ENCODE measurements at places on chromosomes 2 and 18.
A peak's percentile ranks its signal among the peaks of the same experiment; 100 is the strongest.

GRCh38 chr2:227703280-227703732 lies 14.5 kb downstream of the SLC19A3 start:
- DNase-seq, result no peak

GRCh38 chr2:95276888-95277245 lies 2.6 kb downstream of the PROM2 start:
- DNase-seq, result peak; percentile 3

DNA sequence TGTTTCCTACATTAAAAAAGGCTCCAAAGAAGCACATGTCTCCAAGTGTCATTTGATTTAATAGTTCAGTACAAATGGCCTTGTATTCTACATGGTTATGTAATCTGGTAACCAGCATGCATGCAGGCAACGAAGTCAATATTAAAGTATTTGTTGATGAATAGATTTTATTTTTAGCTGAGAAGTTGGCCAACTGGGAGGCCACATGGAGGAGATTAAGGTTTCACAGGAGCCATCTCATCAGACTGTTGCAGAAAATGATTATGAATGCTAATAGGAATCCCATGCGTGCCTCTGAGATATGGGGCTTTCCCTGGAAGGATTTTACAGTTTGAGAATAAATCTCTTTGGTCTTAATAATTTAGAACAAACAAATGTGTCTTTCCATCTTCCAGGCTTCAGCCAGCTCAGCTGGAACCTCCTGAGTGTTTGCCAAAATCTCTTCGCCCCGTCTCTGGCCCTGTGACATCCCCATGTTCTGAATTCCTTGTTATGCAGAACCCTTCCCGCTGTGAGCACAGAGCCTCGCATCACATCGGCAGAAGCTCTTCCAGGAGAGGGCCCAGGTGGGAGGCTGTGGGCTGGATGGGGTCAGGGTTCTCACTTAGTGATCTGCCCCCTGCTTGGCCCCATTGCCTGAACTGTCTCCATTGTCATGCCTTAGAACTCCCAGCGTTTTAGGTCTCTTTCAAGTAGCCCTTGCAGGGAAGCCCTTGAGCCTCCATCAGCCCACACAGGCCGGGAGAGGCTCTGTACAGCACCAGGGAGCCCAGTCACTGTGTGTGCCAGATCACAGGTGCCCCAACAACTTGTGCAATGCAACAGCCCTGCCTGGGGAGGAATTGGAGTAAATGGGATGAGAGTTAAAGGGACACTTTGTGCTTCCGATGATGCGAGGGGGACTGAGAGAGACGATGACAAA lies 190.5 kb upstream of the TWIST2 start:
- no peak for DNase-seq

GRCh38 chr18:69490072-69490471 lies 89.4 kb downstream of the DOK6 start:
- DNase-seq, result no peak

GRCh38 chr18:34643989-34644388 lies 66.1 kb upstream of the DTNA start:
- DNase-seq, result no peak

GRCh38 chr2:105894327-105894944 lies 149.7 kb downstream of the NCK2 start:
- no peak for DNase-seq

DNA sequence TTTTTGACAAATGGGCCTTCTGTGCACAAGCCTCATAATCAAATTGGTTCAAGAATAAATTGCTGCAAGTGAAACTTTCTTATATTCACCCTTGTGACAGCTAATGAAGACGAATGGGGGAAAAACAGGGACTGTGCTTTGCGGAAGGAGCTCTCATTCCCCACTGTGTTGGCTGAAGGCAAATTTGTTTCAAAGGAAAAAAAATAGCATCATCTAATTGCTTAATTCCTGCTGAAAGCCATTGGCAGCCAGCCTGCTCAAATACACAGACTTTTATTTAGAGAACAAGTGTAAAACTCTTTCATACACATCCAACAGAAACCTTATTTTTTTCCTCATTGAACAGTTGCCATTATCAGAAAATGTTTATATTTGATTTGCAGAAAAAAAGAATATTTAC lies 172.3 kb downstream of the ARL6IP6 start:
- no peak for DNase-seq

- DNase-seq, result no peak
Measured at GRCh38 chr2:62675062-62675461, 30.5 kb upstream of the EHBP1 start.

- DNase-seq, result no peak
Measured at GRCh38 chr18:55079067-55079466, 119.8 kb upstream of the CCDC68 start.

DNA sequence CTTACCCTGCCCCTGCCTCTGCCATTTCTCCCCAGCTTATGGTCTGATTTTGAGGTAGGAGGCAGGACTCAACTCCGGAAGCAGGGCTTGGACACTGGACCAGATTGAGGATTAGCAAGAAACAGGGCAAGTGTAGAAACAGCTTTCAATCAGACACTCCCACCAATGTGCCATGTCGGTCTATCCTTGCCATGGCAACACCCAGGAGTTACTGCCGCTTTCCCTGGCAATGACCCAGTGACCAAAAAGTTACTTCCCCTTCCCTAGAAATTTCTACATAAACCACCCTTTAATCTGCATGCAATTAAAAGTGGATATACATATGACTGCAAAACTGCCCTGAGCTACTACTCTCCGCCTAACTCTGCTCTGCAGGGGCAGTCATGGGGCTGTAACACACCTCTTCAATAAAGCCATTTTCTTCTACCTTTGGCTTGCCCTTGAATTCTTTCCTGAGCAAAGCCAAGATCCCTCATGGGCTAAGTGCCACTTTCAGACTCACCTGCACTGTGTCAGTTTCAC lies 156.7 kb downstream of the LPIN1 start:
- DNase-seq, result no peak

DNA sequence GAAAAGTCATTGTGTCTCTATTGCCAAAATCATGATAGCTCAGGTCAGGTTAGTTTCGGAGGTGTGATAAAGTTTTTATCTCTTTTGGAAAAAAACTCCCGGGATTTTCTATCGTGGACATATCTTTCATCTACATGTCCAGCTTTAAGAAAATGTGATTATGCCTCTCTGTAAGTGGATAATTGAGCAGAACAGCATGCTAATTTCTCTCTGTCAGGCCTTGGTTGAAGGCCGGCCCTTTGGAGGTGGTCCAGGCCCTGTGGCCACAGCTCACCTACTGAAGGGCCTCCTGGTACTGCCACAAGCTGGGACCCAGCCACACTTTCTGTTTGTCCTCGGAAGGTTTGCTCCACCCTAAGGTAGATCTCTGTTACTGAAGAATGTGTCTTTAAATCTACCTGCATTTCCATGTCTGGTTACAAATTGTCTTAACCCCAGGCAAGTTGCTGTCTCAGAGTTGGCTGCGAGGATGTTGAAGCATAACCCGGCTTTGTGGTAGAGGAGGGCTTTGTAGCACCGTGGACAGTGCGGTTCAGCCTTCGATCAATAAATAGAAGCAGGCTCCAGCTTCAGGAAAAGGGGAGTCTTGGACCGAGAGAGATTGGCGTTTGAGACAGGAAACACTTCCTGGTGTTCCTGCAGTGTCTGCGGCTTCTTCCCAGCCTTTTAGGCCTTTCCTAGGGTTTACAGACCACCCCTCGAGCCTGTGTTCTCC lies 25.5 kb downstream of the TCF7L1 start:
- DNase-seq, result no peak

DNA sequence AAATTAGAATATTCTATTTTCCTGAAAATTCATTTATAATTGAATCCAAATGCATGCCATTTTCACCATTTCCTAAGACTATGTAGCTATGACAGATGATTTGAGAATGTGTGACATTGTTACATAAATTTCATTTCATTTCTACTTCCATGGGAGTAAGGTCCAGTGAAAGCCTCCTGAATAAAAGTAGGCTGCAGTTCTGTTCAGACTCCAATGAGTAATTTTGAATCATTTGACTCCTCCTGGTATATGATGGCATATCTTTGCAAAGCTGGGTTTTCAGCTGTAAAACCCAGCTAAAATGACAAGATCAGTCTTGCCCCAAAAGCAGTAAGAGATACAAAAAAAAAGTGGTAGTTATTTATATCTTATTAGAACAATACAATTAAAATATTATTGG lies 101.0 kb upstream of the DNAJC10 start:
- DNase-seq, result no peak

- no peak for DNase-seq
Measured at GRCh38 chr18:73768043-73768442, 379.6 kb downstream of the FBXO15 start.

- DNase-seq, result no peak
Measured at GRCh38 chr2:199727801-199728200, 123.2 kb downstream of the FTCDNL1 start.

DNA sequence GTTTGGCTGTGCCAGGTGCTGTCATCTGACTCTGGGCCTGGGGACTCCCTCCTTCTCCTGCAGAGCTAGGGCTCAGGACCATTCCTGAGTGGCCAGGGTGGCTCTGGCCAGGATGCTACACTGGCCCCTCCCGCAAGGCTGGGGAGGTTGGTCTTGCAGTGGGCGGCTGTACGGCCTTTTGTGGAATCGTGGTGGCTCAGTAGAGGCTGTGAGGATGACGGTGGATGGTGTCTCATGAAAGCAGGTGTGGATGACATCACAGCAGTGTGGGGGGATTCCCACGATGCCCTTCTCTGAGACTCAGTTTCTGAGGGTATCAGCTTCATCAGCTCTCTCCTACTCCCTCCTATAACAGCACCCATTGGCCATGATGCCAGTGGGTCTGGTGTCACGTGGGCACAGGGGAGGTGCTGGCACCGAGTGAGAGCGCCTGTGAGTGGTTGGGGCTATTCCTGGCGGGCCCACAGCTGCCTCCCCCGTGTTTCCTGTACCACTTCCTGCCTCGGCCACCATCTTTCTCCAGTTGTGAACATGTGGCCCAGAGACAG lies 144.2 kb upstream of the HDAC4 start:
- DNase-seq, result no peak

DNA sequence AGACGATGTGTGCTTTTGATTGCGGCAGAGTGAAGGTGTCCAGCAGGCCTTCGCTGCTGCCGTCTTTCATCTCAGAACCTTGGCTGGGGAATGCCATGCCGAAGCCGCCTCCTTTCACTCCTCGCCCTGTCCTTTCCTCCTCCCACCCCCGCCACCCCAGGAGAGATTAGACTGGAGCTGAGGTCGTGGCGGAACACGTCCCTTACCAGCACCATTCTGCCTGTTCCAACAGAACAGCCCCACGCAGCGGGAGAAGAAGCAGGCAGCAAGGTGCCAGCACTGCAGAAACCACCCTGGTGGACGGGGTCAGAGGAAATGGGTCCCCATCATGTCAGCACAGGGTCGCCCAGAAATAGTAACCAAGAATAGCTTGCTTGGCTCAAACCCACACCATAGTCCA lies 24.8 kb upstream of the RBM44 start:
- no peak for DNase-seq

- DNase-seq, result no peak
Measured at GRCh38 chr18:73563901-73564472, 583.6 kb downstream of the FBXO15 start.

DNA sequence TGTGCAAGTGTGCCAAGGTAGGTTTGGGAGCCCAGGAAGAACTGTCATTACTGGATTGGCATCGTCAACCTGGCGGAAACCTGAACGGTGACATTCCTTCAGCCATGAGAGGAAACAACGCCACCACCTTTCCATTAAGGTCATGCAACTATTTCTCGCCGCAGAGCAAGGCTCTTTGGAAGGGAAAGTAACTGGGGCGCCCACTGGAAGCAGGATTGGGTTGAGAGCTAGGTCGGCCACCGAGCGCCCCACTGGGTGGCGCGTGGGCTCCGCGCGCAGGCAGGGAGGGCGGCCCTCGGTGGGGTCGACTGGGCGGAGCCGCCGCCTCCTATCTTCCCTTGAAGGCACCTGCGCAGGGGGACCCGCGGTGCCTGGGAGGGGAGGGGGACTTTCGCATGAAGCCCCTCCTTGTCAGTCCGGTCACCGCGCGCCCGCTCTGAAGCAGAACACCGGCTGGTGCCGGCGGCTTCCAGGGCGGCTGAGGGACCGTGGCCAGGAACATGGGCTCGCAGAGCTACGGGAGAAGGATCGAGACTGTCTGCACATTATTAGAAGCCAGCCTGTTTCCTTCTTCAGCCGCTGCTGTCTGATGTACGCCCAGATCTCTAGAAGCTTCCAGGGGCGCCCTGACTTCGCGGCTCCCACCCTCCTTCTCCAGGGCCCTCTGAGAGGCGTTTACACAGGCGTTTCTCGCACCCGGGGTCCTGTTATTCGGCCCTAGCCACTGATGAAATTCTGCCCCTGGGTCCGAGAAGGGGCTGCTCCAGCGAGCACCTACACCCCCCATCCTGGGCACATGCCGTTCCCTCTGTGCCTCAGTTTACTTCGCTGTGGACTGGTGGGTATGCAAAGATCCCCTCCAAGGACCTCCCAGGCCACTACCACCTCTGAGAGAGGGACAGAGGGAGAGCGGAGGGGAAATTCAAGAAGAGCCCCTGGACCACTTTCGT lies 27.3 kb upstream of the MAL start:
- no peak for DNase-seq

DNA sequence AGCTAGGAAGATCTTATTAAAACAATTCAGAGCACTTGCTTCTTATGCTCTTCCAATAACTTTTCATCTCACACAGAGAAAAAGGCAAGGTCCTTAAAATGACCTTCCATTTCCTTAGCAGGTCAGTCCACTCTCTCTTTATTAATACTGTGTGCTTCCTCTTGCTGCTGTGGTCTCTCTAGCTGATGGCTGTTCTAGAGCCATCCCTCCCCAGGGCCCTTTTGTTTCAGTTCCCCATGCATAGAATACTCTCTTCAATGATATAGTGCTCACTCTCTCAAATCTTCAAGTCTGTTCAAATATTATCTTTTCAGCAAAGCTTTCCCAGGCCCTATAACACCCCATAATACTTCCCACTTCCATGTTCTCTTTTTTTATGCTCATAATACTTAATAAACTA lies 469.3 kb downstream of the METTL4 start:
- no peak for DNase-seq

Data from ovary (tissue), 10 donors.